ENCODE measurements at places on chromosomes 4 and X.
A peak's percentile ranks its signal among the peaks of the same experiment; 100 is the strongest.

DNA sequence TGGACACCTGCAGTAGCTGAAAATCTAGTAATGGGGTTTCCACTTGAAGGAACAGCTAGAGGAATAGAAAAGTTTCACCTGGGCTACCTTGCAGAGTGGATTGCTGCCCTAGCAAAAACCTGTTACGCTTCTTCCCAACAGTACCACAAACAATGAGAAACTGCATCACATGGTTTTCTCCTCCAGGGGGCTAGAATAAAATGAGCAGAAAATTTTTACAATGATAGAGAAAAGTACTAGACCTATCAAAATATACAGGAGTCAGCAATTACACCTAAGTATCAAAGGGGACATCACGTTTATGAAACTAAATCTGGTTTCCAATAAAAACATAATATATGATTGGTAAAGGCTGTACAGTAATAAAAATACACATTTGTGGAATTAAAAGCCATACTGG is 423.1 kb upstream of the PITX2 start:
- no peak for DNase-seq

DNA sequence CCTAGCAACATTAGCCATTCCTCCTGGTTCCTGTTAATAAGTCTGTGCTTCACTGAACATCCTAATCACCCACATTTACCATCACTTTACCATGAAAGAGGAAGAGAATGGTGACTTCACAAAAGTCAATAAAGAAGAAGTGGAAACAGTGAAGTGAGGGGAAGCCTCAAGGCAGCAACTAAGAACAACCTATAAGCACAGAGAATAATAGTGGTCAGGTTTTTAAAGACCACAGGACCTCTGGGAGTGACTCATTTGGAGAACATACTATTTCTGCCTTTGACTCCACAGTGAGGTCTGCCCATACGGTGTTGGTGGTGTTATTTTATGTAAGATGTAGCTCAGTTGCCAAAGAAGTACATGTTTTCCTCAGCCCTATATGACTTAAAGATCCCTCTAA is 86.0 kb upstream of the TET2 start:
- DNase-seq, result no peak

DNA sequence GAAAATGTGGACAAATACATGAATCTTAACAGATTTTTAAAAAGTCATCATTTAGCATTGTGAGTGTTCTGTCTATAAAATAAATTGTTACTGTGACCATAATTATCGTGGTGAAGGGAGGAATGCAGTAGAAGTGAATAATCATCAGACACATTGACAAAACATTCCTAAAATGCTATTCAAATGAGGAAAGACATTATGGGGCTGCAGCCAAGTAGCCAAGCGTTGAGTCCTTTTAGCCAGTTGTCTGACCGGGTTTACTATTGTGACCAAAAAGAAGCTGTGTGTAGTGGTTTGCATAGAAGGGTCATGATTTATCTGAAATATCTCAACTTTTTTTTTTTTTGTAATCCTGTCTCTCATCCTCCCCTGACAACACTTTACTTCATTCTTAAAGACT is 19.5 kb downstream of the WWC2 start:
- no peak for DNase-seq

- DNase-seq, result peak; percentile 83
Measured at GRCh38 chr4:71713611-71714203, 70.2 kb downstream of the GC start.

DNA sequence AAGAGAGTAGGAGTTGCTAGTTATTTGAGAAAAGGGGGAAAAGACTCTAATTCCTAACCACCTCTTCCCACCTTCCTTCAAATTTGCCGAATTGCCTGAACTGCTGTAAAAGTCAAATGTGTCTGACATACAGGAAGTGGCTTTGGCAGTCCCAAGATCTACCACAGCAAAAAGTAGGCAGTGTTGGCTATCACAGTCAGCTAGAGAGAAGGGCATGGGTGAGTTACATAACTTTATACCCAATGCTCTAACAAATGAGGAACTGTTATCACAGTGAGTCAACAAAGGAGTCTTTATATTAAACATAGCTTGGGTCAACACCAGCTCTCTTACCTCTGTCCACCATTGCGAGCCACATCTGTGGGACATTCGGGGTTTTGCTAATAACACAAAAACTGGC is 2.4 kb upstream of the MBNL3 start:
- no peak for DNase-seq

GRCh38 chrX:133391111-133391510 is 24.2 kb downstream of the GPC4 start:
- peak; percentile 53 for DNase-seq

GRCh38 chrX:54208531-54208930 is 25.5 kb upstream of the FAM120C start:
- DNase-seq, result no peak

DNA sequence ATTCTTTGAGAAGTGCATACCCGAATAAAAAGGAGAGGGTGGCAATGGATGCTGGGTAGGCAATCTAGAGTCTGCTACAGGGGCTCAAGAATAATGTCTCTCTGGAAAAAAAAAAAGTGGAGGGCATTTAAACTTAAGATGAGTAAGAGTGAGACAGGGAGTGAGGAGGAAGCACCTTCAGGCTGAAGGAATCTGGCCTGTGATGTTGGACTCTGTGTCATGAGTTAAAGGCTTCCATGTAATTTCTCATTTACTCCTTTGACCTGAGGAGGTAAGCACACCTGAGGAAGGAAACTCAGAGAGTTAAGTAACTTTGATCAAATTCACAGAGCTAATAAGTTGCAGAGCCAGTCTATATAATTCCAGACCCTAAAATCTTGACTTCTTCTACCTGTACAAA is 3.2 kb upstream of the PRKG2 start:
- DNase-seq, result no peak

DNA sequence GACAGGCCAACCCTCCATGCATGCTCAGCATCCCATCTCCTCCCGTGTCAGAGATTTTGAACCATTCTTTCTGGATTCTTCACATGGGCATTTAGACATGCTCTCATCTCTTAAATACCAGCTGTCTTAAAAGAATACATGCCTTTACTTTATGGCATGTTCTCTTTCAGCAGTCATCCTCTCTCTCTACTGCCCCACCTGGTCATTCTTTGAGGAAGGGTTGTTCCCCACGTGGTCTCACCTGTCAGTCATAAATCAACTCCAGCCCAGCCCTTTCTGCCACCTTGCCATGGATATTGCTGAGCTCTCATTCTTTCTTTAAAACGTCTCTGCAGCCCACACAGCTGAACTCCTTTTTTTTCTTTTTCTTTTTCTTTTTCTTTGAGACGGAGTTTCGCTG is 111.3 kb downstream of the ARHGAP10 start:
- no peak for DNase-seq

DNA sequence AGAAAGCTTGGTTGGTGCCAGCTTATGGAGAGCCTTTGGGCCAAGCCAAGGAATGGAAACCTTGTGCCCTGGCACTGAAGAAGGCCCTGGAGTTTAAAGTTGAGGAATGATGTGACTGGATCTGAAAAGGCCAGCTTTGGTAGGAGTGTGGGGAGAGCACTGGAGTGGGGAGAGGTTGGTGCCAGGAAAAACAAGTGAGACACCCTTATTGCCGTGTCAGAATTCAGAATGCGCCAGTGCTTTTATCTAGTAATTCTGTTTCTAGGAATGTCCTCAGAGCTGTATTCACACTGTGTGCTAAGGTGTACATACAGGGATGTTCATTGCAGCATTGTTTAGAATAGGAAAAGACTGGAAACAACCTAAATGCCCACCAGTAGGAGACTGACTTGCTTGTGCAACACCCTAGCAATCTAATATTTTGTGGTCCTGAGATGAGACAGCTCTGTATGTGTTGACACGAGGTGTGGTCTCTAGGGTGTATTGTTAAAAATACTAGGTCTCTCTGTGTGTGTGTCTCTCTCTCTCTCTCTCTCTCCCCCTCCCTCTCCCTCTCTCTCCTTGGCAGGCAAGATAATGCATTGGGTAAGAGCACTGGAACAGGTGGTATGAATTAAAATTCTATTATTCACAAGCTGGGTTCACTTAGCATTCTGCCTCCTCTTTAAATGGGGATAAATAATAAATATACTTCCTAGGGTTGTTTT is 107.8 kb downstream of the GATB start:
- DNase-seq, result no peak

- peak; percentile 10 for DNase-seq
Measured at GRCh38 chr4:152073351-152074087, 312.7 kb upstream of the GATB start.

DNA sequence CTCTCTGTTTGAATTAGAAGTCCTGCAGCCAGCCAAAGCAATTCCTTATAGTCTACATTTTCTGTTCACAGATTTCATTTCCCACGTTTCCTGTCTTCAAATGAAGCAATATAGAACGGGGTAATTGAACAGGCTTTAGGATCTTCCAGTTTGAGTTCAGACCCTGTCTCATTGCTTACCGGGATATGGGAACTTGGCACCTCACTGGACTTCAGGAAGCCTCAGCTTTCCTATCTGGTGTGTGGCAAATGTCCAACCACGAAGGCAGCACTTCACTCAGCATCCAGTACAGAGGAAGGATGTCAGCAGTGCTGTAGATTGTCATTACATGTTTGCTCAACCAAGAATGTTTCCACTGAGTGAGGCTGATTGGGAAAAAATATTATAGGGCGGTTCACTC is 271.1 kb upstream of the ZFP42 start:
- peak; percentile 8 for DNase-seq

DNA sequence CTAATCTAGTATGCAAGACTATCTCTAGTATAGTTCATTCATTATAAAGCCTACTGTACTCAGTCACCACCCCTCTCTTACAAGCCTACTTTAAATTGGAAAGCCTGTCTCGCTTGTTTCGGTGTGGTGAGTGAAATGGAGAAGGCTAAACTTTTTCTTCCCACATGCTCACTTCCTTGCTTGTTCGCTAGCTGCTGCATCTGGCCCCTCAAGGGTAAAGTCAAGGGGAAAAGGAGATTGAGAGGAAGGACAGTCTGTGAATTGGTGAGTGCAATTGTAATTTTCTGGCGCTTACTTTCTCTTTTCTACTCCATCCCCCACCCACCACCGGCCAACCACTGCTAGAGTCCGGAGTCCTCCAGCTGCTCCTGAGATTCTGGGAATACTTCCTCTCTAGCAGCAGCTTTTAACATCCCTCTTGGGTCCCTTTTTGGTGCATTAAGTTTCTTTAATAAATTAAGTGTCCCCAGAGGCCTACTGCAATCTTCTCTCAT is 12.1 kb upstream of the ARAP2 start:
- DNase-seq, result no peak

DNA sequence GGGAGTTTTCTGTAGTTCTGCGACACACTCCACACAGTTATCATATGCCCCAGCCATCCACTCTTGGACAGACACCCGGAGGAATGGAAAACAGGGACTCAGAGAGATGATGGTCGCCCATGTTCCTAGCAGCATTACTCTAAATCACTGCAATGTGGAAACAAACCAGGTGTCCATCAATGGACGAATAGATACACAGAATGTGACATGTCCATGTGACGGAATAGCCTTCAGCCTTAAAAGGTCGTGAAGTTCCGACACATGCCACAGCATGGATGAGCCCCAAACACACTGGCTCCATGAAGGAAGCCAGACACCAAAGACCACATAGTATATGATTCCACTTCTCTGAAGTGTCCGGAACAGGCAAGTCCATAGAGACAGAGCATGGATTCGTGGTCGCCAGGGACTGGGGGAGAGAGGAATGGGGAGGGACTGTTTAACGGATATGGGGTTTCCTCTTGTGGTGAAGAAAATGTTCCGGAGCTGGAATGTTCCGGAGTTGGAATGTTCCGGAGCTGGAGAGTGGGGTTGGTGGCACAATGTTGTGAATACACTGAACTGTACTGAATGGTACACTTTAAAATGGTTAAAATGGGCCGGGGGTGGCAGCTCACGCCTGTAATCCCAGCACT is 28.7 kb upstream of the AFAP1 start:
- no peak for DNase-seq
